ENCODE measurements at places on chromosomes 16 and 17. TPM values are rescaled to one million over a fixed set of nuclear protein-coding genes. Genes with fewer than 3 reads are reported as not detected.

GRCh38 chr16:5918567-5919130, 821.1 kb upstream of the EEF2KMT start:
- H3K27me3 ChIP-seq = peaks cover 11% of the 10 kb centered on the region
- H3K4me1 ChIP-seq = no peaks in the 10 kb centered on the region
- H3K4me3 ChIP-seq = no peak overlapping the region
- DNase-seq = peak; percentile 15
- H3K27ac ChIP-seq = no peak overlapping the region
- no peaks in the 10 kb centered on the region for H3K36me3 ChIP-seq

Gene ABCC12
- not detected for total RNA-seq

Gene KCNJ16
- 40.6 TPM for total RNA-seq

DNA sequence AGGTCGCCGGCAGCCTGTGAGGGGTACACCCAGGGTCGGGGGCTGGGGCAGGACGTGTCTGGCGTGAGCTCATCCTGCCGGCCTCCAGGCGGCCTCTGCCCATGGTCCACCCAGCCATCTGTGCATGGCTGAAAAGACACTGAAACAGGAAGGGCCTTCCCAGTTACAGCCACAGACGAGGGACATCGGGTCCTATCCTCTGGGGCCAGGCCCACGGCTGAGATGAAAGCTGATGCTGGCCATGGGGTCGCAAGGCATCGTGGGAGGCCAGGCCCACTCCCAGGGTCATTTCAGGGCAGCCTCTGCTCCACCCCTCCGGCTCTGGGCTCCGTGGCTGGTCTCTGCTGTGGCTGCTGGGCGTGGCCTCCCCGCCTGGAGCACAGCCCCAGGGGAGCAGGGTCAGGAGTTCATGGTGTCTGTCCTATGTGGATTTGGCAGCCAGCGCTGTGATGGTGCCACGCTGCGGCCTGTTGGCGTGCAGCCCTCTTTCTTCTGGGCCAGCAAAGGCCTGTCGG, 16.6 kb upstream of the ATP6V0C start:
- no peaks in the 10 kb centered on the region for H3K27me3 ChIP-seq
- H3K36me3 ChIP-seq = no peaks in the 10 kb centered on the region
- H3K27ac ChIP-seq = no peak overlapping the region
- no peak for DNase-seq
- H3K4me1 ChIP-seq = peaks cover 5% of the 10 kb centered on the region

DNA sequence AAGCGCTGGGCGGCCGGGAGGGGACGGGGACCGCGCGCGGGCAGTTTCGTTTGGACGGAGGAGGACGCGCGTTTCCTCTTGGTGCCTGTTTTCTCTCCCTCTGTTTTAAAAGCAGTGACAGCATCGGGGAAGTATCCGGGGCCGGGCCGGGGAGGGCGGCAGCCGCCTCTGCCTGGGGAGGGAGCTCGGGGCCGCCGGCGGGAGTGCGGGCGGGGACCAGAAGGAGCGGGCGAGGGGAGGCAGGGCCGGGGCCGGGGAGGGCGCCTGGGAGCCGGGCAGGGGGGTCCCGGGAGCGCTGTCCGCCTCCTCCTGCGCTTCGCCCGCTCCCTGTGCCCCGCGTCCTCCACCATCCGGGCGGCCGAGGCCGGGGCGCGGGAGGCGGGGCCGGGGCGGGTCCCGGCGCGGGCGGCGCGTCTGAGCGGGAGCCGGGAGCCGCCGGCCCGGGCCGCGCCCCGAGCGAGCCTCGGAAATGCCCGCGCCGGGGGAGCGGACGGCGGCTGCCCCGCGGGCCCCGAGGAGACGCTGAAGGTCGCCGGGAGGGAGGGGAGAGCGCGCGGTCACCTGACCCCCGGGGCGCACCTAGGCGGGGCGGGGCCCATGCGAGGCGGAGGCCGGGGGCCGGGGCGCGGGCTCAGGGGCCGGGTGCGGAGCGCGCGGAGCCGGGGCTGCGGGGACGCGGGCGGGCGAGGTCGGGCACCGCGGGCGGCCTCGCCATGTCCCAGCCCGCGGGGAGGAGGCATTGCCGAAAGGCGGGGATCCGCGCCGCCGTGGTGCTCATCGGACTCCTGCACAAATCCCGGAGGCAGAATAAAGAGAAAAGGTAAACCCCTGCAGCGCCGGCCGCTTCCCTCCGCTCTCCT, 57.3 kb downstream of the RAP1GAP2 start:
- H3K36me3 ChIP-seq = no peaks in the 10 kb centered on the region
- DNase-seq = peak; percentile 74
- peaks cover 19% of the 10 kb centered on the region for H3K4me1 ChIP-seq
- peak overlapping the region; percentile 72 for H3K4me3 ChIP-seq
- H3K27ac ChIP-seq = peak overlapping the region; percentile 53

DNA sequence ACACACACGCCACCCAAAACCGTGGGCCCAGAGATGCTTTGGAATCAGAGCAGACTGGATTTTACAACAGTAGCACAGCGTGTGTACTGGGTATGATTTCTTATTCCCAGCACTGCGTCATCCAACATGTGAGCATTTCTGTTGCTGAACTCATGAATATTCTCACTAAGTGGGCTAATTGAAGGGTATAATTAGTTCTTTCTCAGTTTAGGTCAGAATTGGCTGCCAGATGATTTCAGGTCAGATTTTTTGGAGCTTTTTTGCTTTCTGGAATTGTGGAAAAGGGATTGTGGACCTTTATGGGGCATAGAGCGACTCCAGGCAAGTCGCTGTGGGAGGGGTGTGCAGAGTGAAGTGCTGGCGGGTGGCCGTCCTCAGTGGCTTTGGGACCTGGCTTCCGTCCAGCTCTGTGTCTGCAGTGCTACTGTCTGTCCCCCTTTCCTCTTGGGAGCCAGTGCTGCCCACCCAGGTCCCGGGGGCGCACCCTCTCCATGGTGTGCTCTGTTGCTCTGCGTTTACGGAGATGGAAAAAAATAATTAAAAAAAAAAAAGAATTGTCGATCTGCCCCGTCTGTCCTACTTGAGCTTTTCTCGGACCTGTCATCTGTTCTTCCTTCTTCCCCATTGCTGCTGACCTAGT, 25.0 kb downstream of the FOXK2 start:
- DNase-seq = no peak
- no peaks in the 10 kb centered on the region for H3K27me3 ChIP-seq
- no peaks in the 10 kb centered on the region for H3K36me3 ChIP-seq

GRCh38 chr16:88442727-88443576, 10.1 kb upstream of the ZFPM1 start:
- H3K27me3 ChIP-seq = no peaks in the 10 kb centered on the region
- peak; percentile 89 for DNase-seq
- no peak overlapping the region for H3K27ac ChIP-seq
- H3K4me3 ChIP-seq = no peak overlapping the region
- no peaks in the 10 kb centered on the region for H3K36me3 ChIP-seq

DNA sequence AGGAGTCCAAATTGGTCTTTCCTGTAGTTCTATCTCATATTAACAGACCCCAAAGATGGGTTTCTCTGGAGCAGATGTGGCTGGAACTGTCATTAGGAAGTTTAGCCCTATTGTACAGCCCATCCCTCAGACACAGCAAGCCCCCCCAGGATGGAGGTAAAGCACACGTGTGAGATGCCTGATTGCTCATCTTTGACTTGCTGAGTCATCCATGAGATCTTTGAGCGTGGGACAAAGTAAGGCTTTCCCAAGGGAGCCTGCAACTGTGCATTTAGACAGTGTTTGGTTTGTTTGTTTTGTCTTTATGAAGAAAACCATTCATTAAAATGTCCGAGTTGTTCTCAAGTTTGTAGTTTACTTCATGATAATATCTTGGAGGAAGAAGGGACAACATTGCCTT, 145.3 kb upstream of the CDH13 start:
- no peaks in the 10 kb centered on the region for H3K36me3 ChIP-seq
- H3K4me3 ChIP-seq = no peak overlapping the region
- H3K27ac ChIP-seq = no peak overlapping the region
- DNase-seq = no peak

GRCh38 chr17:31748881-31749280, 110.2 kb downstream of the COPRS start:
- no peak overlapping the region for H3K4me3 ChIP-seq
- no peaks in the 10 kb centered on the region for H3K36me3 ChIP-seq
- H3K27me3 ChIP-seq = no peaks in the 10 kb centered on the region
- DNase-seq = no peak
- no peak overlapping the region for H3K27ac ChIP-seq
- peaks cover 35% of the 10 kb centered on the region for H3K4me1 ChIP-seq

DNA sequence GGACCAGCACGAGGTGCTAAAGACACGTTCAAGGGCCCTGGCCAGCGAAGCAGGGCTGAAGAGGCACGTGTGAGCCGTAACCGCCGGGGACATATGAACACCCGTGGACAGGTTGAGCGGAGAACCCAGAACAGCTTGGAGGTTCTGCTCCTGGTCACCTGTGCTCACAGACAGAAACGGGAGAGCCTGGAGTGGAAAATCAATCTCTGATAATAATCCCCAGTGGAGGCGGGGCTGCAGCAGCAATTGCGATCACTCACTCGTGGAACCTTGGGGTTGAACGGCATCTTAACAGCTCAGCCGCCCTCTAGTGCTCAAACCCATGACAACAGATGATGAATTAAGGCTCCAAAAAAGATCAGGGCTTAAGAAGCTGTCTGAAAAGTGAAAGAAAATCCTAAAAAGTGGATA, 25.6 kb downstream of the WIPI1 start:
- peak; percentile 29 for DNase-seq
- H3K27me3 ChIP-seq = no peaks in the 10 kb centered on the region
- H3K4me3 ChIP-seq = no peak overlapping the region
- H3K36me3 ChIP-seq = no peaks in the 10 kb centered on the region
- no peaks in the 10 kb centered on the region for H3K4me1 ChIP-seq

DNA sequence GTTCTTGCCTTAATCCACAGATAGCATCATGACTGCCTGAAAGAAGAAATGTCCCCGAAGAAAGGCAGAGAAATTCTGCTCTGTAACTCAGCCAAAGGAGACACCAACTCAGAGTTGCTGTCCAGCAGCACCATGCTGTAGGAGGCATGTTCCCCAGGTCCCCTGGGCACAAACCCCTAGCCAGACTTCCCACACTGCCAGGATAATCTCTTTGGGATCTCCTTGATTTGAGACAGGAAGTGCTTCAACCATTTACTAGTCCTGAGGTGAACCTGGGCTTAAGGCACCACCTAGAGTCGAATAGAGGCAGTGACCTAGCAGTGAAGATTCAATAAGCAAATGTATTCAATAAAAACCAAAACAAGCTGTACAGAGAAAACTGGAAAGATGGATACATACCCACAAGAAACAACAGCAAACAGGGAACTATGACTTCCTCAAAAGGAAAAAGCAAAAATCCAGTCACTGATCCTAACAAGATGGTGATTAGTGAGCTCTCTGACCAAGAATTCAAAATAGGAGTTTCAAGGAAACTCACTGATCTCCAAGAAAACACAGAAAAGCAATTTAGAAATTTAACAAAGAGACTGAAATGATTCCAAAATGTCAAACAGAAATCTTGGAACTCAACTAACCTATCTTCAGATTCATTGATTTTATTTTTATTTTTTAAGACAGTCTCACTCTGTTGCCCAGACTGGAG, 5.7 kb downstream of the OR4D2 start:
- no peak overlapping the region for H3K4me3 ChIP-seq
- no peak overlapping the region for H3K27ac ChIP-seq
- no peaks in the 10 kb centered on the region for H3K4me1 ChIP-seq
- H3K27me3 ChIP-seq = peaks cover 28% of the 10 kb centered on the region

DNA sequence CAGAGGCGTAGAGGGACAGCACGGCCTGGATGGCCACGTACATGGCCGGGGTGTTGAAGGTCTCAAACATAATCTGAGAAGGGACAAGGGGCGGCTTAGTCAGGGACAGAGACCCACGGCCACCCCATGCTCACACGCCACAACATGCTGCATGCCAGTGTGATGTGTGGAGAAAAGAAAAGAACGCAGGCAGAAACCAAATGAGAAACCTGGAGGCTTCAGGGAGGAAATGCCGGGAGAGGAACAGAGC, 1.1 kb downstream of the ACTG1 start:
- H3K27ac ChIP-seq = peak overlapping the region; percentile 97
- no peak for DNase-seq
- peaks cover 29% of the 10 kb centered on the region for H3K4me1 ChIP-seq

DNA sequence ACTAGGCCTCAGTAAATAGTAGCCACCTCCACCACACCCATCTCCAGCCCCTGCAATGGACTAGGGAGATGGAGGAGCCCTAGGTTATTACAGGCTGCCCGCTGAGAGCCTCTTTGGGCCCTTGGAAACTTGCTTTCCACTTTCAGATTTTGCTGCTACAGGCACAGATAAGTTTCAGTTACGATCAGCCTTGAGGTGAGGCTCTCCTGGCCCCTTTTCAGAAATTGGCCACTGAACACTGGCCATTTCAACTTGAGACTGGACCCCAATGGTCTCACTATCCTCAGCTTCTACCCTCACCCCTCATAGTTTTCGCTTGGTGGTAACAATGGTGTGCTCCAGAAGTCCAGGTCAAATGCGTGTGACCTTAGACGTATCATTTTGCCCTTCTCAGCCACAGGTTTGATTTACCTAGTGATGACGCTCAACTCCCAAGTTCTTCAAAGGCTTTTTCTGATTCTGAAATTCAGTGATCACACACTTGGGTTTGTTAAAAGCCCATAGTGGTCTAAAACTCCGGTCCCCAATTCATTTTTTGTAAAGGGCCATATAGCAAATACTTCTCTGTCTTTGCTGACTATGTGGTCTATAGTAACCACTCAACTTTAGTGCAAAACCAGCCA, 1.0 kb downstream of the PMM2 start:
- no peaks in the 10 kb centered on the region for H3K27me3 ChIP-seq
- peak overlapping the region; percentile 93 for H3K27ac ChIP-seq
- H3K4me3 ChIP-seq = peak overlapping the region; percentile 67
- DNase-seq = no peak

Gene KRT28
- total RNA-seq = not detected

DNA sequence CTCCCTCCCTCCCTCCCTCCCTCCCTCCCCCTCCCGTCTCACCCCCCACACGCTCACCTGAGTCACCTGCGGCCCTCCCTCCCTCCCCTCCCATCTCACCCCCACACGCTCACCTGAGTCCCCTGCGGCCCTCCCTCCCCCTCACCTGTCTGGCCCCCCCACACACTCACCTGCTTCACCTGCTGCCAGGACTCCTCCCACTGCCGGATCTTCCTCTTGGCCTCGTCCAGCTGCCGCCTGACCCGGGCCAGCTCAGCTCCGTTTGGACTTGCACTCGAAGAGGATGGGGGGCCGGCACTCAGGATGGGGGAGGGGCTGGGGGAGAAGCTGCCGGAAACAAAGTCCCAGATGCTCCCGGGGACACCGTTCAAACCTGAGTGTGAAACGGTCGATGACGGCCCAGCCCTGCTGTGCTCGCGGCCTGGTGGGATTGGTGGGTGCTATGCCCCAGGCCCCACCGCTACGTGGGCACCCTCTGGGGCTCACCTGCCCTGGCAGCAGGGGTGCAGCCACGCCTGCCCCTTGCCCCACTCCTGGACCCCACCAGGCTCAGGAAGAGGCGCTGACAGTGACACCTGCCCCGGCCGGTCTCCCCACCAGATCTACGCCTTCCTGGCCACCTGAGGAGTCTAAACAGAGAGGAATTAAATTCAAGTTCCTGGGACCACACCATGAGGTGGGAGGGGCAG, 15.9 kb downstream of the GNPTG start:
- no peak overlapping the region for H3K27ac ChIP-seq
- H3K27me3 ChIP-seq = no peaks in the 10 kb centered on the region
- H3K4me1 ChIP-seq = no peaks in the 10 kb centered on the region
- H3K4me3 ChIP-seq = no peak overlapping the region
- no peaks in the 10 kb centered on the region for H3K36me3 ChIP-seq
